ENCODE measurements at places on chromosomes 12 and 14. TPM values are rescaled to one million over a fixed set of nuclear protein-coding genes. Genes with fewer than 3 reads are reported as not detected.

EIF5 gene
- 188 TPM for total RNA-seq

GPR135 gene
- total RNA-seq = 0.79 TPM

FITM1 gene
- total RNA-seq = not detected

AICDA gene
- total RNA-seq = 0.13 TPM

B4GALNT3 gene
- total RNA-seq = 0.52 TPM

AHNAK2 gene
- 218 TPM for total RNA-seq

GRIP1 gene
- 2.1 TPM for total RNA-seq
